ENCODE measurements at places on chromosomes 6 and 20.

DNA sequence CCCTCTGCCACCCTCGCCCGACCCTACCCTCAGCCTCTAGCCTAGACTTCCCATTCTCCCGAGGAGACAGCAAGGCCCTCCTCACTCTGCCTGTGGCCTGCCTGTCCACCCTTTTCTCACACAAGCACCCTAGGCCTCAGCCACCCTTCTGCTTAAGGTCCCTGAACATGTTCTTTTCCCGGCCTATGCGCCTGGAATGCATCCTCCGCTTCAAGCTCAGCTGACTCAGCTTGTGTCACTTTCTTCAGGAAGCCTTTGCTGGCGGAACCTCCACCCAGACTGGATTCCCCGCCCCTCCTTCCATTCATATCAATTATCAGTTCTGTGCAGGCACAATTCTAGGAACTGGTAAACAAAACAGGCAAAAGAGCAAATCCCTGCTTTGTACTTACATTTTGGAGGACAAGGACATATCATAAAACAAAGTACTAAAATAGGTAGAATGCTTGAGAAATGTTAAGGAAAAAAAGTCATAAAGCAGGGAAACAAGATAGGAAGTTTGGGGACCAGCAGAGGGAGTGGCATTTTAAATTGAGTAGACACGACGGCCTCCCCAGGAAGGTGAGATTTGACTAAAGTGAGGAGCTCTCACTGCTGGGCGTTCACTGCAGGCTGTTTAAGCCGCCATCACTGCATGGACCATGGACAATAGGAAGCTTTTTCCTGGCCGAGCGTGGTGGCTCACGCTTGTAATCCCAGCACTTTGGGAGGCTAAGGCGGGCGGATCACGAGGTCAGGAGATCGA is 17.9 kb upstream of the SNHG17 start:
- DNase-seq, result no peak

- DNase-seq, result no peak
These were observed 17.5 kb downstream of the VAPB start for GRCh38 chr20:58406422-58407001.

- DNase-seq, result peak; percentile 34
These were observed 51.8 kb downstream of the SSR1 start for GRCh38 chr6:7261032-7261841.

DNA sequence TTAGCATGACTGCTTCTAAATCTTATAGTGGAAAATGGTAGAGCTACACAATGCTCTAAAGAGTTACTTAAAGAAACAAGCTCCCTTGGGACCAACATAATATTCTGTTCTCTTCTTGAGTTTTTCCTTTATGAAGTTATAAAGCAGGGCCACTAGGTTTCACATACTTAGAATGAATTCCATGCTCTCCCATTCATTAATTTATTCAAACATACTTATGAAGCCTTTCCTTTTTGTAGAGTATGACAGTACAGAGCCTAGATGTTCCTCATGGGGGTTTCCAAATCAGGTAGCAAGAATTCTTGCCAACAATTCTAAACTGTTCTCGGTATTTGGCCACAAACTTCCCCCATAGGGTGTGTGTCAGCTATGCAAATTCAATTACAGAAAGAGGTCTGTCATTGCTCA is 20.6 kb upstream of the FABP7 start:
- DNase-seq, result no peak

DNA sequence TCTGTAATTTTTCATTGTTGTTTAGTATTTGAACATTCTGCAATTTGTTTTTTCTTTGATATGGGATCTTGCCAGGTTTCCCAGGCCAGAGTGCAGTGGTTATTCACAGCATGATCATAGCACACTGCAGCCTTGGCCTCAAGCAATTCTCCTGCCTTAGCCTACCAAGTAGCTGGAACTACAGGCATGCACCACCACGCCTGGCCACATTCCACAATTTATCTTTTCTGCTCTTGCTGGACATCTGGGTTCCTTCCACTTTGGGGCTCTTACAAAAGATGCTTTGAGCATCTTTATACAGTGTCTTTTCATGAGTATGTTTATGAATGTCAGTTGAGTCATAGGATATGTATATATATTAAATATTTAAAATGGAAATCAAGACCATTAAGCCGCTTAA is 42.0 kb downstream of the PGM3 start:
- no peak for DNase-seq

DNA sequence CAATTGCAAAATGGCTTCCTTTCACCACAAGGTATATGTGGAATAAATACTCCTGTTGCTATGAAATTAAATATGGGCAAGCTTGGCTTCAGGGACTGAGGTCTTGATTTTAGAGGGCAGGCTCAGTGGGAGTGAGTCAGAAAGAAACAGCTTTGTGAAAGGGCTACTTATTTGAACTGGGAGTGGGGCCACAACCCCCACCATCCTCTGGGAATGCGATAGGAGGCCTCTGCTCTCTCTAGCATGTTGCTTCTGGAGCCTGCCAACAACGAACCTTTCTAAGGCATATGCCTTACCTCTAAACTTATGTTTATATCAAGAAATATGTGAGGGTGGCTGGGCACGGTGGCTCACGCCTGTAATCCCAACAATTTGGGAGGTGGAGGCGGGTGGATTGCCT is 149.7 kb downstream of the LRRC1 start:
- DNase-seq, result no peak

DNA sequence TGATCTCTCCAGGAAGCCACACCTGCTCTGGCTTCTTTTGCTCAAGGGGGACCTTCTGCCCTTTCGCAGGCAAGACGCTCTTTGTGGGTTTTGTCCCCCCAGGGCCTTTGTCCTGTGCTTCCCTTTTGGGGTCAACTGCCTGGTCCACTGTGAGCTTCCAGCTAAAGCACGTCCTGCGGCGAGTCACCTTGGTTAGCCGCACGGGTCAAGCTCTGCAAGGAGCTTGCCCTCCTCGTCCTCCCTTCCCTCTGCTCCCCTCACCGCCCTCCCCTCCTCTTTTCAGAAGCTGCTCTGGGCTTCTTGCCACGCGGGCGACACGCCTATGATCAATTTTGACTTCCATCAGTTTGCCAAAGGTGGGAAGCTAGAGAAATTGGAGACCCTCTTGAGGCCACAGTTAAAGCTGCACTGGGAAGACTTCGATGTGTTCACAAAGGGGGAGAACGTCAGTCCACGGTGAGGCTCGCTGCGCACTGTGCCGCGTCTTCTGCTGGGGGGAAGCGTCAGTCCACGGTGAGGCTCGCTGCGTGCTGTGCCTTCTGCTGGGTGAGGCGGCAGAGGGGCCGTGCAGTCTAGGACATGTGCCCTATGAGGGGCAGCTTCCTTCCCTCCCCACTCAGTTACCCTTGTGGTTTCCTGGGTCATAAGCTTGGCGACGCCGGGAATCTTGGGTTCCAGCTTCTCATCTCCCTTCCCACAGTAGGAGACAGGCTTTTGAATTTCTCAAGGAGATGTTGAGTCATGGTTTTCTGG is 80.2 kb downstream of the SYNJ2 start:
- no peak for DNase-seq

DNA sequence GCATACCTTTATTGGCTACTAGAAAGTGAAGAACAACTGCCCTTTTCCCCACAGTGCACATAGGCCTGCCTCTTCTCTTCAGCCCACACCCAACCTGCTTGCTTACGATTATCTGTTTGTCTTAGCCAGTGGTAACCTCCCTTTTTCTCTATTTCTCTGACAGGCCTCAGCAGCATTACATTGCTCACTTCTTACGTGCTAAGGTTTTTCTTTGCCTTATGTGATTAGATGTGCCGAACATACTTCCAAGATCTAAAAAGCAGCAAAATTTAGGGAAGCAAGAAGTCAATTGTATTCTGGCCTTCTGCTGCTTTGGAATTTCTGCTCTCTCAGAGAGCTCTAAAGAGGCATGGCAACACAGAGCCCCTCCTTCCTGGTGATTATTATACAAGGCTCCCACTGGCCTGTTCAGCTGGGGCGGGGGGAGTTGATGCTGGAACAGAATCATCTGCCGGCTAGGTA is 7.0 kb downstream of the B4GALT5 start:
- no peak for DNase-seq

DNA sequence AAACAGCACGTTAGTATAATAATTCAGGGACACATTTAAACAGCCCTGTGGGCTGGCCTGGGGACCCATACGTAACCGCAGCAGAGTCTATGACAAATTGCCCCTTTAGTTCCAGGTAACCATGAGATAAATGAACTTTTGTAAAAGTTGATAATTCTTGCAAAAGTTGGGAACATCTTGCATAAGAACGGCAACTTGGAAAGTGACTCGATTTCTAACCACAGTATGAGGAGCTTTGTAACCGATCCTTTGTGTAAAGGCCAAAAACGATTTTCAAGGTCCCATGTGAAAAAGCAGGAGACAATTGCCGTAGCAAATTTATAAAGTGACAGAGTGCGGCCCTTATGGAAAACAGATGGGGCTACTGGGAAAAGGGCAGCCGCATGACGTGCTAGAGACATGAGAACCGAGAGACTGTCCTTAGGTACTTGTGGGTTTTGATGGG is 81.6 kb downstream of the PSMG4 start:
- no peak for DNase-seq

GRCh38 chr6:158313989-158314388 is 1.7 kb downstream of the TULP4 start:
- no peak for DNase-seq

- DNase-seq, result no peak
These were observed 19.2 kb downstream of the MICA start for GRCh38 chr6:31422587-31422986.

DNA sequence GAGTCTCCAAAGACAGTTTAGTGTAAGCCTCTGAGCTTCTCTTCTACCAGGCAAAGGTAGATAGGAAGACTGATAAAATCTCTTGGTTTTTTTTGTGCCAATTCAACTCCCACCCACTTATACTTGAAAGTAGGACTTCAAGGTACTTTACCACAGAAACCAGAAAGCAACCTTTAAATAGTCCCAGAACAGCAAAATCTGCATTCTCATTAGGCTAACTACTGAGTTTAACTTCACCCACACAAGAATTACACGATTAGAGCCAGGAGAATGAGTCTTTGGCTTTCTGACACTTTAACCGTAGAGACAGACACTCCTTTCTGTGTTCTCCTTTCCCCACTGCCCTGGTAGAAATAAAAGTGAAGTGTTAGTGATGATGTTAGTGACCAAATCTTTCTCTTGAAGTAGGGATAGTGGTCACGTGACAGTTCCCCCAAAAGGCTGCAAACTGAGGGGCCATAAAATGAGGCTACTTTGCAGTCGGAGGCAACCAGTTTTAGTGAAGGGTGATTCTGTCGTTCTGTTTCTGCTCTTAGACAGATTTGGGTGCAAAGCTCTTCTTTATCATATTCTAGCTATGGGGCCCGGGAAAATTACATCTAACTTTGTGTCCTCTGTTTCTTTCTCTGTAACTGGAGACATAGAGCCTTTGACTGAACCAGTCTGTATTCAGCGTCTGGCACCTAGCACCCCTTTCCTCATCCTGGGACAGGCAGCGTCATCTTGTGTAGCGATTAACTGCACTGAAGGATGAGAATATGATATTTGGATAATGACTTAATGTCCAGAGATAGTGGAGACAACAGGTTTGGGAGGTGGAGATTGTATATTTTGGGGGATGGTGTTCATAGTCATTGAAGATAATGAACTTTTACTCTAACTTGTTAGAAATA is 206.4 kb upstream of the CITED2 start:
- no peak for DNase-seq

- no peak for DNase-seq
These were observed 8.3 kb upstream of the TIAM2 start for GRCh38 chr6:154986787-154987235.

DNA sequence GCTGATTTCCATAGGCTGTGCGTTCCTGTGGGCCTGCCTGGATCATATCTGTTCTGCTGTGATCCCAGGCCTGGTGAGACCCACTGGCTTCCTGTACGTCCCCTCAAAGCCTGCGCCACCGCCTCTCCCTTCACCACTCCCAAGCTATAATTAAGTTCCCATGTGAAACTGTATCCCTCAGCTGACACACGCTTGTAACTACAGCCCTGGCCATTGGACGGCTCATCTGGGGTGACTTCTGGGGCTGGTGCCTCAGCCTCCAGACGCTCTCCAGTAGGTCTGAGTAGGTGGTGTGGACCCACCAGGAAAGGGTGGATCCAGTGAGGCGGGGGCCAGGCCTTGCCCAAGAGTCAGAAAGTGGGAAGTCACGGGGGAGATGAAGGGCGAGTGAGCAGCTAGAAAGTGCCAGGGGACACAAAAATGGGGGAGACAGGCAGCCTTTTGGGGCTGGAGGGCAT is 21.0 kb downstream of the PPARD start:
- no peak for DNase-seq

GRCh38 chr6:148523551-148523950 is 180.9 kb downstream of the SASH1 start:
- no peak for DNase-seq

GRCh38 chr6:42320762-42321161 is 103.1 kb upstream of the MRPS10 start:
- DNase-seq, result no peak

DNA sequence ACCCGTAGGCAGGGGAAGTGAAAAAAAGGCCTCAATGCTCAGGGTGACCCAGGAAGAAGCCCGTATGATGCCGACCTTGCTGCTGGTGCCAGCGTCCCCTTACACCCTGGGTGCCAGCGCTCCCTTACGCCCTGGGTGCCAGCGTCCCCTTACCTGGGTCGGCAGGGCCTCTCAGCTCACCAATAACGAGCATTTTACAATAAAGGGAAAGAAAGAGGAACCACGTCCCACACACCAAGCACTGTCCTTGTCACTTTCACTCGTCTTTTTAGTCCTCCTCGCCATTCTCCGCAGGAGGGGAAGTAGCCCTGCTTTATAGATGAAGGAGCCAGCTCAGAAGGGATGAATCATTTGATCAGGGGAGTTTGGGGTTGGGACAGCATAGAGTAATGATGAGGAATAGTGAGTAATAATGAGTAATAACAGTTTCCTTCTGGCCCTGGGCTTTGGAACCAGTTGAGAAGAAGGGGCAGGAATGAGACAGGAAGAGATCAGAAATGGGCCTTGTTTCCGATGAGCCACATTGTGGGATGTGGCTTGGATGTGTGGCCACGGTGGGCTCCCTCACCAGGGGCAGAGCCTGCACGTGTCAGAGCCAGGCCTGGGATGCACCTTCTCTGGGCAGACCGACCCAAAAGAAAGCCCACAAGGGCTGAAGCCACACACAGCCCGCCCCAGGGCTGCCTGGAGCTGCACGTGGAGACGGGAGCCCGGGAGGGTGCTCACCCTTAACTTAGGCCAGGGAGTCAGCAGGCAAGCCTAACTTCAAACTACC is 75.7 kb downstream of the SYNJ2 start:
- peak; percentile 34 for DNase-seq

GRCh38 chr6:105794239-105794638 is 291.9 kb upstream of the PRDM1 start:
- no peak for DNase-seq

GRCh38 chr6:144723431-144723830 is 438.3 kb downstream of the UTRN start:
- DNase-seq, result no peak

DNA sequence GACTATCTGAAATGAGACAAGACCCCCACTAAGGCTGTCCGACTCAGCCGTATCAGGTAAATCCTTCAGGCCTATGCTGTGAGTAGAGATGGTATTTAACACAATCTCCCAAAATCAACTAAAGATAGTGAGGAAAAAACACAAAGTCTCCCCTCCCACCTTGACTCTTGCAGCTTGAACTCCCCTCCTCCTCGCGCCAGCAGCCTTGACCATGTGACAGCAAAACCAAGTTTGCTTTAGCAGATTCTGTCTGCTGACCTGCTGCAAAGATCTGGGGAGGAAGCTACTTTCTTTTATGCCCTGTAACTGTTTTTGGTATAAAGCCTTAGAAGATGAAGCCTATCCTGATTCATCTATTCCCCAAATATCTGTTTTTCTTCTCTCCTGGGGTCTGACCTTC is 509.5 kb downstream of the CDH26 start:
- no peak for DNase-seq
